NCI-H1930 (cell line): ENCODE measurements at places on chromosomes 3 and 15.

GRCh38 chr3:94414418-94414817 lies 351.6 kb downstream of the NSUN3 start:
- no peak for DNase-seq

- DNase-seq: no peak
Measured at GRCh38 chr15:60464836-60465630, 13.9 kb downstream of the ICE2 start.

GRCh38 chr15:31501536-31502157 lies 175.0 kb downstream of the KLF13 start:
- DNase-seq: no peak

DNA sequence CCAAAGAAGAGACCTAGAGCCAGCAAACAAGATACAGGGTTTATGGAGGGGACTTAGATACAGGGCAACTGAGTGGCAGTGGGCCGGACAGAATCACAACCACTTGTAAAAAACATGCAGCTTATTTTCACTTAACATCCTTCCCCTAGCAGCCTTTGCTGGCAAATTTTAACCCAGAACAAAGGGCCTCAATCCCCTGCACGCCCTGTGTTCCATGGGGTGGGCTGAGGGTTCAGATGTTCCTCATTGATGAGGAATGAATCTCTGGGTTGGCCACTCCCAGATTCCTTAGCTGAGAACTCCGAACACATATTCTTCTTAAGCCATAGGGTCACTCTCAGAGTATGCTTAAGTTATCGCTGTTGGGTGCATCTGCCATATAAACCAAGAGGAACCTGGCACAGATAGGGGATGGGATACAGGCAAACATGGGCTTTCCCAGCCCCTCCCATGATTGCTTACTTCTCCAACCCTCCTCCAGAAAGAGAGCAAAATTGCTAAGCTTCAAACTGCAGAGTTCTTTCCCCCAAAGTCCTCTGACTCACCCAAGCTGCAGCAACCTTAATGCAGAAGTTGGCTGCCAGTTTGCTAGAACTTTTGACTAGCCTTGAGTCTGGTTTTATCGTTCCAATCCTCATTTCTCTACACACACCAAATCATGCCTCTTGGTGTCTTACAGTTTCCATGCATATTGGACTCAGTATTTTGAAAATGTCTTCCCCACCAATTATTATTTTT lies 146.9 kb downstream of the CD47 start:
- DNase-seq: no peak

DNA sequence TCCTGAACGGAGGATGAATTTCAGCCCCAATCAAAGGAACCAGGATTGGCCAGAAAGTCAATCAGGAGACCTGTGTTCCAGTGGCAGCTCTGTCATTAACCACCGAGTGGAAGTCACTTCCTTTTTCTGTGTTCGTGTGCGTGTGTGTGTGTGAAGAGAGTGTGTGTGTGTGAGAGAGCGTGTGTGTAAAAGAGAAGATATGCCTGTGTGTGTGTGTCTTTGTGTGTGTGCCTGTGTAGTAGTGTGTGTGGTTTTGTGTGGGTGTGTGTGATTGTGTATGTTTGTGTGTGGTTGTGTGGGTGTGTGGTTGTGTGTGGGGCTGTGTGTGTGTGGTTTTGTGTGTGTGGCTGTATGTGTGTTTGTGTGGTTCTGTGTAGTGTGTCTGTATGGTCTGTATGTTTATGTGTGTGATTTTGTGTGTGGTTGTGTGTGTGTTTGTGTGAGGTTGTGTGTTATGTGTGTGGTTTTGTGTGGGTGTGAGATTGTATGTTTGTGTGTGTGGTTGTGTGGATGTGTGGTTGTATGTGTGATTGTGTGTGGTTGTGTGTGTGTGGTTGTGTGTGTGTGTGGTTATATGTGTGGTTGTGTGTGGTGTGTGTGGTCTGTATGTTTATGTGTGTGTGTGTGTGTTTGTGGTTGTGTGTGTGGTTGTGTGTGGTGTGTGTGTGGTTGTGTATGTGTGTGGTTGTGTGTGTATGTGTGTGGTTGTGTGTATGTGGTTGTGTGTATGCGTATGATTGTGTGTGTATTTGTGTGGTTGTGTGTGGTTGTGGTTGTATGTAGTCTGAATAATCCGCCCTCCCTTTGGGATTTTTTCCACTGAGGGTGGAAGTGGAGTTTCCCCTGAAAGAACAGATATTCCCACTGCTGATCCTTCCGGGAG lies 314.4 kb downstream of the SHQ1 start:
- no peak for DNase-seq

- DNase-seq: no peak
Measured at GRCh38 chr3:52896613-52897012, 735 bp downstream of the STIMATE start.

GRCh38 chr3:79906106-79906505 lies 138.3 kb upstream of the ROBO1 start:
- DNase-seq: no peak

DNA sequence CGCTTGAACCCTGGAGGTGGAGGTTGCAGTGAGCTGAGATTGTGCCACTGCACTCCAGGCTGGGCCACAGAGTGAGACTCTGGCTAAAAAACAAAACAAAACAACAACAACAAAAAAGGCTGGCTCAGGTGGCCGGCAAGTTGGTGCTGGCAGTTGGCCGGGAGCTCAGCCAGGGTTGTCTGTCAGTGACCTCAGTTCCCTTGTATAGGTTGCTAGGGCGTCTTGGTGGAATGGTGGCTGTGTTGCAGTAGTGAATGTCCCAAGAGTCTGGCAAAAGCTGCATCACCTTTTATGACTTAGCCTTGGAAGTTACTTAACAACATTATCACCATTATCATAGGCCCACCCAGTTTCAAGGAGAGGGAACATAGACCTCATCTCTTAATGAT lies 40.6 kb downstream of the ASB7 start:
- DNase-seq: no peak

DNA sequence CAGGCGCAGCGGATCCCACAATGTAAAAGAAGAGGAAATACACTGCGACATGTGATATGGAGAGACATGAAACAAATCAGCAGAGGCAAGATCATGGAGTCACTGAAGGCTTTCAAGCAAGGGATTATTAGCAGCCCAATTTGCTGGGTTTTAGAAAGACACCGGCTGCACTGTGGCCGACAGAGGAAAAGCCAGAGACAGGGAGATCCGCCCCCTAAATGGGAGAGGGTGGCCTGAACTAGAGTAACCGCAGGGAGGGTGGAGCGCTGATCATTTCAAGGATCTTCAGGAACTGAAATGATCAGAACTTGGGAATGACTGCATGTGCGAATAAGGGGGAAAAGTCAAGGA lies 612 bp upstream of the C15orf40 start:
- no peak for DNase-seq

GRCh38 chr3:158789592-158789991 lies 12.3 kb upstream of the MFSD1 start:
- DNase-seq: no peak

- DNase-seq: no peak
Measured at GRCh38 chr3:38095669-38096483, 41.1 kb downstream of the ACAA1 start.

GRCh38 chr15:60476713-60477112 lies 2.2 kb downstream of the ICE2 start:
- DNase-seq: no peak
